ENCODE measurements at places on chromosomes 5 and 9.
A peak's percentile ranks its signal among the peaks of the same experiment; 100 is the strongest.

- DNase-seq: no peak
These were observed 25.1 kb downstream of the PAPPA start for GRCh38 chr9:116178481-116179211.

GRCh38 chr9:107078061-107078460, 205.0 kb upstream of the RAD23B start:
- no peak for DNase-seq

DNA sequence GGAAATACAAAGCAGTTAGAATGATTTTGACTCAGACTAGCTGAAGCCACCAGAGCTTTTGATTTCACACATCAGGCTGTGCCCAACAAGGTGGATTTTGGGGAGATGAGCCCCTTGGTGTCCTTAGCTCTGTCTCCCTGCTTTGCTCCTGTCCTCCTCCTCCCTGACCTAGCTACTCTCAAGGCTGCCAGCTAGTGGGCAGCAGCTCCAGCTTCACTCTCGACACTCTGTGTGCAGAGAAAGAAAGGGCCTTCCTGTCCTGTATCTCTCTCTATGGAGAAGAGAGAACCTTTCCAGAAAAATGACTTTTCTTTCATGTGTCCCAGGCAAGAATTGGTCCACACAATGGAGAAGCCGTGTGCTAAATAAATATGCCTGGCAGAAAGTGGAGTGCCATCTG, 446.2 kb downstream of the SEMA5A start:
- DNase-seq: no peak

- no peak for DNase-seq
These were observed 714.2 kb downstream of the CETN3 start for GRCh38 chr5:89695371-89695770.

- peak; percentile 13 for DNase-seq
These were observed 313.8 kb downstream of the FAM170A start for GRCh38 chr5:119943148-119943547.

GRCh38 chr9:123660691-123661466, 269.0 kb downstream of the DENND1A start:
- DNase-seq: no peak

DNA sequence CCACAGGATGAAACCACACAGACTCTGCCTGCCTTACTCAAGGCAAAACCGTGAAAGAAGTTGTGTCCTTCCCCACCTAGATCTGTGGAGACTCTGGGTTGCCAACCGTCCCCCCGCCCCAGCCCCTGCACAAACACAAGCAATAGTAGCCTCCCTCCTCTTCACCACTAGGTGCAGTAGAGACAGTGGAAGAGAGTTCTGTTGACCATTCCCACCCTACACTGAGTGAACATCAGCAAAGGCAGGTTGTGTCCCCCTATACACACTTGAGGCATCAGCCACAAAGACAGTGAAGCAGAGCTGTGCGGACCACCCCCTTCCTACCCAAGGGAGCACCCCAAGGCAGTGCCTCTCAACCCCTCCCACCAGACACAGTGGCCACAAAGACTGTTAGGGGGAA, 223.7 kb upstream of the NFIL3 start:
- no peak for DNase-seq

DNA sequence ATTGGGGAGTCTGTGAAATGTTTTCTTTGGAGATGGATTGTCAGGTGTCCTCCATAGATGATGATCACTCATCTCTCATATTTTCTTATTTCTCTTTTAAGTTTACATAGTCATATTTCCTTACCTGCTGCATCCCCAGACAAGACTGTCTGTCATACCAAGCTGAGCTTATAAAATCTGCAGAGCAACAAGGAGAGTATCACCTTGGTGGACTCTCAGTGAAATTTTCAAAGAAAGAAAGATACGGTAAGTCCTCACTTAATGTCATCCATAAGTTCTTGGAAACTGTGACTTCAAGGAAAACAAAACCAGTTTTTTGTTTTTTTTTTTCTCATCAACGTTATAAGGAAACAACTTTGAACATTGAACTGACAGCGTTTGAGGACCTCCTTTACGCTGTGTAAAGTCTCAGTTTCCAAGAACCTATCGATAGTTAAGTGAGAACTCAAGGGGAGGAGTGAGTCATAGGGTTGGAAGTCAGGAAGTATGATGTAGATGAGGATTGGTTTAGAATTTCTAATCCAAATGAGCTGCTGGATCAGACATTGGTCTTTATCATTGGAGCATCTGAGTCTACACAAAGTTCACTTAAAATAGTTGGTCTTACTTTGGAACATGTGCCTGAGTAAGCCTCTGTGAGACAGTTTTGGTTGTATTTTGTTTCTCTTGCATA, 45.5 kb downstream of the SPIN1 start:
- DNase-seq: peak; percentile 11

DNA sequence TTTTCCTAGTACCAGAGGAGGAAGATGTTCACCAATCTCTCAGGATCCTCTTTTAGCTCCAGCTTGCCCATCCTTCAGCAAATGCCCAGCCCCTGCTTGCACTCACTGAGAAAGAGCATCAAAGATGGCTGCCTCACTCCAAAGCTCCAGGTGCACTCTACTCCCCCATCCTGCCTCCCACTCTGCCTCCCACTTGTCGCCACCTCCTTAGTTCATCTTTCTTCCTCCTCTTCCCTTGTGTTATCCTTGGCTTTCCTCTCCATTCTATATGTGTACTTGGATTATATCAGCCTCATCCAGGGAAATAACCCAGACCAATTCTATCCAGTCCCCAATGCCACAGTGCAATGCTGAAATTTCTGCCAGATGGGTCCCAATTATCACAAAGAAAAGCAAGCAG, 87.1 kb upstream of the CPLX2 start:
- DNase-seq: no peak

DNA sequence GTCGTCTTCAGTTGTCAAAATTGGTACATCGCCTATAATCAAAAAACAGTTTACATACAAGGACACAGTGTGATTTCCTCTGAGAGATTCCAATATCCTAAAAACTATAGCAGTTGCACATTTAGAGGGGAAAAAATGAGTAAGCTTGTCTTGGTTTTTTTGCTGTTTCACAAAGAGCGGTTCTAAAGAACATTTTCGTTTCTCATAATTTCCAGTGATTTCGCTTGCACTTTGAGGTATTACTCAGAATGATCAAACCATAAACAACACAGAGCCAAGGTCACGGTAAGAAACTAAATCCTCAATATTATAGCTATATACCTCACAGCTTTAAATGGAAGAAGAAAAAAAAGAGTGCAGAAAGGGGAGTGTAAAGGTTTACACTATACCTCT, 861 bp downstream of the MTX3 start:
- DNase-seq: no peak

- no peak for DNase-seq
These were observed 45.1 kb downstream of the MYO10 start for GRCh38 chr5:16891033-16891432.

GRCh38 chr5:179131321-179131835, 71.2 kb downstream of the ZNF354C start:
- DNase-seq: no peak

DNA sequence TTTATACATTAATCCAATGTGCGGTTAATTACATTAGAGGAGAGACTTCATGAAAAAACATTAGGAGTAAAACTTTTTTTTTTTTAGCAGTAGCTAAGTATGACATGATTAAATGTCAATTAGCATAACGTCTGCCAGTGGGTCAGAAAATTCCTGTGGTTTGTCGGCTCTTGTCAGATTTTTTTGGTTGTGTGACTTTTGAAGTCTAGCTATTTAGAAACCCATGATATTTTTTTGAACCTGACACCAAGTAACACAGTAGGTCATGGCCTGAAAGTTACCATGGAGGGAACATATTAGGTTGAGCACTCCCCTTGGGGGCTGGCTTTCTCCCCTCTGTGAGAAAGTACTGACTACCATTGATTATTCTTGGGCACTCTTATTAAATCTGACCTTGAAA, 84.8 kb upstream of the ALDH1A1 start:
- no peak for DNase-seq

GRCh38 chr5:54673523-54674225, 156.1 kb downstream of the SNX18 start:
- DNase-seq: no peak

DNA sequence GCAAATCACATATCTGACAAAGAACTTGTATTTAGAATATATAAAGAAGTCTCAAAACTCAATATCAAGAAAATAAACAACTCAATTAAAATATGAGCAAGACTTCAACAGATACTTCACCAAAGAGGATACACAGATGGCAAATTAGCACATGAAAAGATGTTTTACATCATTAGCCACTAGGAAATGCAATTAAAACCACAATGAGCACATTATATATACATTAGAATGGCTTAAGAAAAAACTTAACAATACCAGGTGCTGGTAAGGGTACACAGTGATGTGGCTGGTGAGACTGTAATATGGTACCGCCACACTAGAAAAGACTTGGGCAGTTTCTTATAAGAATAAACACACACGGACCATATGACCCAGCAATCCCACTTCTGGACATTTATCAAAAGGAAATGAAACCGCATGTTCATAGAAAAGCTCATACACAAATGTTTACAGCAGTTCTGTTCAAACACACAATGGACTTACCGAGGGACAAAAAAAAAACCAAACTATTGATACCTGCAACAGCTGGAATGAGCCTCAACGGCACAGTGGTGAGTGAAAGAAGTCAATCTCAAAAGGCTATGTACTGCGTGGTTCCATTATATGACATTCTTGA, 27.6 kb downstream of the SEMA4D start:
- no peak for DNase-seq

GRCh38 chr9:76378367-76379073, 15.7 kb downstream of the RFK start:
- DNase-seq: no peak

DNA sequence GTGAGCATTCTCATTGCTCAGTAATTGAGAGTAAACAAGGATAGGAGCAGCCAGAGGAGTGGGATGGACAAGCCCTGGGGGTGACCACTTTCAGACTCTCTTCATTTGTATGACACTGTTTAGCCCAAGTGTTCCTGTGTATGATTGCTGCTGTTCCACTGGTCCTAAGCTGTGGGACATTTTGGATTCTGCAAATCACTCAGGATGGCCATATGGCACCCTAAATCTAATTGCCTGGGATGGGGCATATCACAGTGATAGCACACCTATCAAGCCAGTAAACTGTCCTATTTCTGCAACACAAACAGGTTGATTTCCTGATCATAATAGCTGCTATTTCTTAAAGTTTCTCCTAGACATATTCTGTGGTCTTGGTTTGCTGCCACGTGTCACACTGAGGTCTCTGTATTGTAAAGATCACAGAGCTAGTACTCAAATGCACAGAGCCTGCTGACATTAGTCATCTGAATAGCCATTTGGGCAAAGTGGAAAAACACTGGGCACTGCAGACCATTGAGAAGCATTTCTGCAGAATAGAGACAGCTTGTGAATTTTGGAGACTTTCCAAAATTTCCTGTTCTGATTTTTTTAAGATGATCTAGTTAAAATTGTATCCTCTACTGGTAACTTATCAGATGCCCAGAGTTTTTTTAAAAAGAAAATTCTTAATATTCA, 320.2 kb downstream of the RFX3 start:
- no peak for DNase-seq

- DNase-seq: no peak
These were observed 36.9 kb upstream of the TTC1 start for GRCh38 chr5:159971931-159972461.

GRCh38 chr5:123874600-123875201, 362.7 kb downstream of the CSNK1G3 start:
- peak; percentile 30 for DNase-seq

- DNase-seq: no peak
These were observed 312.2 kb downstream of the ARRDC3 start for GRCh38 chr5:91070761-91071550.

GRCh38 chr5:60178101-60178500, 284.6 kb upstream of the PDE4D start:
- DNase-seq: no peak

GRCh38 chr9:134944351-134944802, 26.7 kb upstream of the FCN1 start:
- DNase-seq: no peak

- DNase-seq: no peak
These were observed 7.7 kb downstream of the CDK7 start for GRCh38 chr5:69242215-69242927.

- no peak for DNase-seq
These were observed 37.9 kb downstream of the CYFIP2 start for GRCh38 chr5:157303667-157304327.

- no peak for DNase-seq
These were observed 16.1 kb downstream of the FBP2 start for GRCh38 chr9:94577571-94577970.

DNA sequence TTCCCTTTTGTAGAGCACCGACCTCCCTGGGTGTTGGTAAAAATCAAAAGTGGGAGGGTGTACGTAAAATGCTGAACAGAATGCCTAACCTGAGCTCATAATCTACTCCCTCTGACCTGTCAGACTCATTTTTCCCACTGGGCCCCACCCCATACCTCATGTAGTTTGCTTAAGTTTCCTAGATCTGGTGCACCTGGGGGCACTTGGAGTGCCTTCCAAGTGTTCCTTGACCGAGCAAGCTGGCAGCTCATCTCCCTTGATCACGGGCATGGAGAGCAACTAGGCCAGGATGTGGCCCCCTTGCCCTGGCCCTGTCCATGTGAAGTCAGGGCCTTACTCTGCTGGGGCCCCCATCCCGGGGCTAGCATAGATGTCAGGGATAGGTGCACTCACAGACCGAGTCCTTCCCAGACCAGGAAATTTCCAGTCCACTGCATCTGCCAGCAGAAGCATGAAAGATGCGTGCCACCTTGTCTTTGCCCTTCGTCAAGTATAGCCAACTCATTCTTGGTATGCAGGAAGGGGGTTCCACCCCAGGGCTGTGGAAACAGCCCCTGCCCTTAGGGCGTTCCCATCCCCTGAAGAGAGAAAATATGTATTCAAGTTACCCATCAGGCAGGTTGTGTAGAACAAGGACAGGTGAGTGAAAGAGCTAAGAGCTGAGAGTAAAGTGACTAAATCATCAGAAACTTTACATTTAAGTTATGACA, 41.9 kb downstream of the SLC22A5 start:
- peak; percentile 62 for DNase-seq

DNA sequence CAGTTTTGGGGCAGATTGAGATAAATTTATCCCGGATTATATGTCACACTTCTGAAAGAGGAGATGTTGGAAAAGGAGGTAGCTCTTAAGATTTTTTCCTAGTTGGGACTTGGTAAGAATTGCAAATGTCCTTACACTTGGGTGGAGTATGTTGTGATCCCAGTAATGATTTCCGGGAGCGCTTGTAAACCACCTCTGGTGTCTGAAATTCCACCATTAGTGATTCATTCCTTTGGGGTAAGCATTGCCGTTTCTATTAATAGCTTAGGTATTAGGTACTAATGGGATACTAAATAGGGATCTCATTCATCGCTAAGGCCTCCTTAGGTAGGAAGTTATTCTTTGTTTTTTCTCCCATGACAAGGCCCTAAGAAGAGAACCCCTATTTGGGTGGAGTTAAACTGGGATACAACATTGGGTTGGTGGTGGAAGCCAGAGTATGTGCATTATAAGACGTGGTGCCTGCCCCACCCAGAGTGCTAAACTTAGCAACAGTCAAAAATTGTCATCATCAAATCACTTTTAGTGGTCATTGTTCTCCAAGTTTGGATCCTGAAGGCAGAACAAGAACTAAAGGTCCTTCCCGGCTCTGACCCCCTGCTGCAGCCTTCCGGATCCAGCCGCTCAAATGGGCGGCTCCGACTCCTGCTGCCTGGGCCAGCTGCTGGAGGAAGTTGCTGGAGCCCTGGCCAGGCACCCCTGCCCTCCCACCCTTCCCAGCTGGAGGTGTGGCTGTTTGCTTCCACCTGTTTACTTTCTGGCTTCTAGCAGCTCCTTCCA, 31.7 kb upstream of the DAB2IP start:
- no peak for DNase-seq
